CD4-positive, alpha-beta memory T cell (primary cell): ENCODE measurements at places on chromosomes 7 and 10. TPM values are rescaled to one million over a fixed set of nuclear protein-coding genes. Genes with fewer than 3 reads are reported as not detected.
A peak's percentile ranks its signal among the peaks of the same experiment; 100 is the strongest.

GRCh38 chr7:40638545-40639320 is 503.9 kb downstream of the SUGCT start:
- H3K4me3 ChIP-seq = no peak overlapping the region
- H3K4me1 ChIP-seq = no peaks in the 10 kb centered on the region
- no peaks in the 10 kb centered on the region for H3K36me3 ChIP-seq
- no peaks in the 10 kb centered on the region for H3K27me3 ChIP-seq

DNA sequence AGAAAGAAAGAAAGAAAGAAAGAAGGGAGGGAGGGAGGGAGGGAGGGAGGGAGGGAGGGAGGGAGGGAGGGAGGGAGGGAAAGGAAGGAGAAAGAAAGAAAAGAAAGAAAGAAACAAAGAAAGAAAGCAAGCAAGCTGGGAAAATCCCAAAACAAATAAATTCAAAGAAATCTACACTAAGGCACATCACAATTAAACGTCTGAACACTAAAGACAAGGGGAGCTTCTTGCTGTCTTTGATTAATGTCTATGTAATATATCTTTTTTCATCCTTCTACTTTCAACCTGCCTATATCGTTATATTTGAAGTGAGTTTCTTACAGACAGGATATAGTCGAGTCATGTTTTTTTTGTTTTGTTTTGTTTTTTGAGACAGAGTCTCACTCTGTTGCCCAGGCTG is 28.3 kb upstream of the EBF3 start:
- H3K27ac ChIP-seq = no peak overlapping the region
- H3K4me1 ChIP-seq = no peaks in the 10 kb centered on the region
- H3K4me3 ChIP-seq = no peak overlapping the region
- no peaks in the 10 kb centered on the region for H3K27me3 ChIP-seq
- no peaks in the 10 kb centered on the region for H3K36me3 ChIP-seq

DNA sequence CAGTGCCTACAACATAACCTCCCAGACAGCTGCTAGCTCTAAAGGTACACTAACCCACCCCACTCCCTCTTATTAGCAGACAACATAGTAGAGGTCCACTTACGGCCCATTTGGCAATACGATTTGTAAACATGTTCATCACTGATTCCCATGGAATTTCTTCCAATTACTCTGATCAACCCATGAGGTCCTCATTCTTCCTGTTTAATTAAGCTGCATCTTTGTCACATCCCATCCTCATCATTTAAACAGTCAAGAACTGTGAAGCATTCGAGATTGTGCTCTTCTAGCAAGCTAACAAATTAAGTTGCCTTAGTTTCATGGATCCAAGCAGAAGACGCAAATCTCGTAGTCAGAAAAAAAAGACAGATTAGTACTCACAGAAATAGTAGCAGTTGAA is 622.2 kb upstream of the VSTM2A start:
- H3K4me1 ChIP-seq = no peaks in the 10 kb centered on the region
- no peak for DNase-seq
- H3K4me3 ChIP-seq = no peak overlapping the region
- no peak overlapping the region for H3K27ac ChIP-seq
- H3K36me3 ChIP-seq = no peaks in the 10 kb centered on the region

DNA sequence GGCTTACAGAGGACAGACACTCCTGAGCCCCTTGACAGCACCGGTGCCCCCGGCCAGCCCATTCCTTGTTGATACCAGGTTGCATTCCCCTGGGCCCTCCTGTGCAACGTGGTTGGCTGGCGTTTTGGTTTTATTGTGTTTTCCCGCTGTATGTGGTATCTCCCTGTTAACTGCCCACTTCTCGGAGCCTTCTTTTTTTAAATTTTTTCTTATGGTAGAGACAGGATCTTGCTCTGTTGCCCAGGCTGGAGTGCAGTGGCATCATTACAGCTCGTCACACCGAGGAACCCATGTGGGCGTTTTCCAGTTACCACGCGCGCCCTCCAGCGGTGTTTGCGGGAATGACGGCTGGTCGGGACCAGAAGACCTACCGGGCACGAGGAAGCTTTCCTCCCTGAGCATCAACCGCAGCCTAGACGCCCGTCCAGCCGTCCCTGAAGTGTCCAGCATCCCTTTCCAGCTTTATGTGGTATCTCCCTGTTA is 16.9 kb upstream of the ZFAND2A start:
- H3K27me3 ChIP-seq = no peaks in the 10 kb centered on the region
- H3K4me1 ChIP-seq = peaks cover 11% of the 10 kb centered on the region
- H3K4me3 ChIP-seq = peak overlapping the region; percentile 49
- no peaks in the 10 kb centered on the region for H3K36me3 ChIP-seq
- DNase-seq = peak; percentile 68

DNA sequence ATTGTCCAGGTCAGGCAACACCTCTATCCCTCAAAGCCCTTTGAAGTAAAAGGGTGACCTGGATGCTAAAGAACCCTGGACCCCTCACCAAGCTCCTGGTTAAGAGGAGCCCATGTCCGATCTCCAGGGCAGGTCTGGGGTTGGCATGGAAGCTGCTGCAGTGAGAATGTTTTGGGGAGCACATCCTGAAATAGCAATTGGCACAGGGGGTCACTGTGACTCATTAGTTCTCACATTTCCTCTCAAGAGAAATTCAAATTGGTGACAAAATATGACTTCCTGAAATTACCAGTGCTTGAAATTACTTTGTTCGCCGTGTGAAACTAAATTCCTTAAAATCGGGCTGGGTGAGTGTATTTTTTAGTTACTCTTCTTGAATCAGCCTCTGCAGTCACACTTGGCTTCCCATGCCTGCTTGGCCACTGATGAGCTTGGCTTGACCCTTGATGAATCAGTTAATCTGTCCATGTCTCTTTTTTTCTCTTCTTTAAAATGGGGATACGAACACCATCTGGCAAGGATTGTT is 18.8 kb upstream of the ARHGAP22 start:
- no peaks in the 10 kb centered on the region for H3K36me3 ChIP-seq
- H3K4me3 ChIP-seq = no peak overlapping the region
- DNase-seq = no peak
- no peaks in the 10 kb centered on the region for H3K27me3 ChIP-seq

- no peaks in the 10 kb centered on the region for H3K4me1 ChIP-seq
- peaks cover 11% of the 10 kb centered on the region for H3K36me3 ChIP-seq
- peak; percentile 22 for DNase-seq
- H3K4me3 ChIP-seq = no peak overlapping the region
Observed at GRCh38 chr10:1036341-1036791, 10.7 kb upstream of the IDI2 start.

DNA sequence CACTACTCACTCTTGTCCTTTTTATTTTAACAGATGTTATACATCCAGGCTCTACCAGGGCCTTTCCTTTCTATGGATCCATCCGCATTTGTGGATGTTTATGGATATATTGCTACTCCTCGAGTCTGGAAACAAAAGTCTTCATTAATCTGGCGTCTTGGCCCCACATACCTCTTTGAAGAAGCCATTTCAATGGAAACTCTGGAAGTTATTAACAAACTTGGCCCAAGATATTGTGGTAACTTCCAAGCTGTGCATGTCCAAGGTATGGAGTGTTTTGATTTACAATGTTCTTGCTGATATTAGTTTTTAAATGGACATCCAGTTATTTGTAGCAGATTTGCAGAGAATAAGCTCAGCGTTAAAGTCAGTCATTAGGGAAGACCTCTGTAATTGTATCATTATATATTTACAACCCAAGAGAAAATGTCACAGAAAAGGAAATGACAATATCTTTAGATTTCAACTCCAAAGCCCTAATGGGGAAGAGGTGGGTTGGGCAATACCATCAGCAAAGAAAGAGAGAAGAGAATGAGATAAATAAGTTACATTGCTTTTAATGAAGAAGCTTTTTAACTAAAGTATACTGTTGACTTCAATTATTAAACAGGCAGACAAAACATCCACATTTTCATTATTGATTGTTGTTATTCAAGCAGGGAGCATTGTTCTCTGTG is 102.1 kb downstream of the WDFY4 start:
- H3K27me3 ChIP-seq = no peaks in the 10 kb centered on the region
- H3K4me1 ChIP-seq = no peaks in the 10 kb centered on the region
- H3K4me3 ChIP-seq = no peak overlapping the region
- no peak for DNase-seq
- H3K27ac ChIP-seq = no peak overlapping the region

GRCh38 chr7:20595971-20596370 is 19.5 kb upstream of the ABCB5 start:
- H3K27ac ChIP-seq = no peak overlapping the region
- H3K4me3 ChIP-seq = no peak overlapping the region
- H3K4me1 ChIP-seq = no peaks in the 10 kb centered on the region

DNA sequence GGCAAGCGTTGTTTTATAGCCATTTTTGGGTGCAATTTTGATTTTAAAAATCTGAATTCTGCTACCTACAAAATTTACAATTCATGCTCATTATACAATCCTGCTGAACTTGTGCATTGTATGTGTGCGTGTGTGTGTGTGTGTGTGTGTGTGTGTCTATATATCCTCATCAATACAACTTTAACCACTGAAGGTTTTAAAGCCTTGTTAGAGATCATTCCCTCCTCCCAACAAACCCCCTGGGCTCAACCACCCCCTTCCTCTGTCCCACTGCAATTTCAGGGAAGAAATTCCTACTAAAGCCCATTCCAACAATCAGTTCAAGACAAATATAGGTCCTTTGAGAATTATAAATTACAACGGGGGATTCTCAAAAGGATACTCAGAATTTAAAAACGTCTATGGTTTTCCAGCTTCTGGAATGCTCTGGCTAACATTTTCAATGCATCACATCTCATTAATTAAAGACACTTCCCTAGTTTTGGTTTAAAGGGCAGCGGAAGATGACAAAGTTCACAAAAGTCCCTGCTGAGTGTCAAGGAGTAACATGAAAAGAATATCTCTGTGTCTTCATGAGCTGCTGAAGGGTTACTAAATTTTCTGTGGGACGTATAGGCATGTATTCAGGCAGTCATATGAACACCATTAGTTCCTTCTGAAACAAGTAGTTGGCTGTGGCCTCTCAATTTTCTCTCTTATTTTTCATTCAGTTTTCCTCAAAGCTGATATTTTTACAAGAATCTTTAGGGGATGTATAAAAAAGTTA is 889 bp upstream of the SEMA3A start:
- H3K27ac ChIP-seq = no peak overlapping the region
- no peaks in the 10 kb centered on the region for H3K27me3 ChIP-seq
- H3K4me1 ChIP-seq = no peaks in the 10 kb centered on the region
- no peak for DNase-seq
- H3K36me3 ChIP-seq = no peaks in the 10 kb centered on the region

GRCh38 chr10:114822444-114823076 is 980 bp downstream of the FHIP2A start:
- H3K27me3 ChIP-seq = no peaks in the 10 kb centered on the region
- H3K4me3 ChIP-seq = peak overlapping the region; percentile 59
- no peaks in the 10 kb centered on the region for H3K36me3 ChIP-seq
- peak overlapping the region; percentile 73 for H3K27ac ChIP-seq
- peak; percentile 38 for DNase-seq

DNA sequence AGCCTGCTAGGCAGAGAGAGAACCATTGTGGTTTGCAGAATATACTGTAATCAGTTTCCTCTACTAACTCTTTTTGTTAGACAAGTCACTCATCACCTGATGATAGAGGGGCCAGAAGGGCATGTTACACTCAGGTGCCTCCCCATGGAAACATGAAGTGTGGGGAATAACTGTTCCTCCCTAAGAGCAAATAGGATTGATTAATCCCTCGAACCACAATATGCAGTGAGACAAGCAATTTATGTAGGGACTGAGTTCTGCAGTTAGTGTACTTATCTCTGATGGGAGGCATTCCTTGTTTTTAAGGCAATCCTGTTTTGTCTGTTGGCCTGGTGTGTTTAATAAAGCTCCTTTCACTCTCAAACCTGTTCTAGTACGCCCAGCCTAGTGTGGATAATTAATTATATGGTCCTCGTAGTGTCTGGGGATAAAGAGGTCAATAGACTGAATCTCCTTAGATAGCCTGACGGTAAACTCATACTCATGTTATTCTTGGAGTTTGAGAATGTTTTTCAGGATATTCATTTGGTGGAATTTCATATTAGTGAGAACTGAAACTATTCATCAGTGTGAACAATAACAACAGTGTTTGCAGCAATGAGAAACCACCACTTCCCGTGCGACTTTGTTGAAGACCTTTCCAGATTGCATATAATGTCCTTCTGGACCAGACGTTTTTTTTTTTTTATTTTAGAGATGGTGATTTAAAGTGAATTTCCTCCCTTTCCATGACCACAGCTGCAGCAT is 344.8 kb upstream of the FZD8 start:
- H3K4me1 ChIP-seq = no peaks in the 10 kb centered on the region
- DNase-seq = no peak
- H3K4me3 ChIP-seq = no peak overlapping the region

DNA sequence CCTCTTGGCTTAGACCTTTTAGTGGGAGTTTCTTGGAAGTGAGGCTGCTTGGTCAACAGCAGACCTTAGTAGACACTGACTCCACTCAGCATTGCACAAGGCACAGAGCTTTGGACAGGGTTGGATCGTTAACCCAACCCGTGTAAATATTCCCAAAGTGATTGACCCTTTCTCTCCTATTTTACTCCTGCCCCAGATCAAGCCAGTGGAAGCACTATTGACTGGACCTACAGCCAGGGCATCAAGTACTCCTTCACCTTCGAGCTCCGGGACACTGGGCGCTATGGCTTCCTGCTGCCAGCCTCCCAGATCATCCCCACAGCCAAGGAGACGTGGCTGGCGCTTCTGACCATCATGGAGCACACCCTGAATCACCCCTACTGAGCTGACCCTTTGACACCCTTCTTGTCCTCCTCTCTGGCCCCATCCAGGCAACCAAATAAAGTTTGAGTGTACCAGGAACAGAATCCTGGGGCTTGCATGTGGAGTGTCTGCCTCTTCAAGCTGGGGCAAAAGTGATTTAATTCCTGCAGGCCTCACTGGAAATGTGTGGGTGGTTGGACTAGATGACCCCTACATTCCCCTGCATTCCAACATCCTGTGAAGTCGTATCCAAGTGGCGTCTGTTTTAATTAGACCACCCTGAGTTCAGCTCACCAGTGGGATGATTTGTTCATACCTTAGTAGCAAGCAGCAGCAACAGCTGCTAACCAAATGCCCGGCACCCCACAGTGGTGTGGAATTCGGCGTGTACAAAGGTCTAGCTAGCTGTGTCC is 7.5 kb downstream of the CPA1 start:
- no peaks in the 10 kb centered on the region for H3K36me3 ChIP-seq
- H3K27ac ChIP-seq = no peak overlapping the region
- no peak for DNase-seq
- no peaks in the 10 kb centered on the region for H3K4me1 ChIP-seq

DNA sequence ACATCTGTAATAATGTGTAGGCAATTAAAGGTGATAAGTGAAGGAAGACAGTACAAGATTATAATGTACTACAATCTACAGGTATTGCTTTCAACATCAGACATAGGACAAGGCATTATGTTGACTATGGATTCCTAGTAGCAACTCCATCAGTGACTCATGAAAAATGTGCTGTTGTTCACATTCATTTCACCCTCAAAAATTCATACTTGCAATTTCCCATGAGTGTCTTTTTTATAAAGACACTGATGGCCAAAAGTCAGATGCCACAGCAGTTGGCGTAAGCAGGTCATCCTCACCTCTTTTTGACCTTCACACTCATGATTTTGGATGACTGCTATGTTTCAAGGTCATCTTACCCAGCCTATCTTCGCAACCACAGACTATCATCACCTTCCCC is 100.0 kb upstream of the AMPH start:
- H3K27me3 ChIP-seq = no peaks in the 10 kb centered on the region
- no peak overlapping the region for H3K4me3 ChIP-seq
- no peak for DNase-seq
- no peaks in the 10 kb centered on the region for H3K36me3 ChIP-seq
- H3K4me1 ChIP-seq = no peaks in the 10 kb centered on the region

GRCh38 chr10:12538491-12538995 is 189.2 kb downstream of the CAMK1D start:
- DNase-seq = no peak
- H3K36me3 ChIP-seq = no peaks in the 10 kb centered on the region
- no peak overlapping the region for H3K4me3 ChIP-seq
- H3K27me3 ChIP-seq = no peaks in the 10 kb centered on the region

Gene BBS9
- 22.5 TPM for polyA plus RNA-seq

Gene PON1
- not detected for polyA plus RNA-seq

Gene CALML5
- polyA plus RNA-seq = not detected

Gene AKR1C4
- polyA plus RNA-seq = not detected
